ENCODE measurements at places on chromosomes 13 and 19. TPM values are rescaled to one million over a fixed set of nuclear protein-coding genes. Genes with fewer than 3 reads are reported as not detected.

Gene APC2
- 0.08 TPM for total RNA-seq

Gene DPF1
- 0.51 TPM for total RNA-seq

Gene TMC4
- total RNA-seq = 4.3 TPM

DNA sequence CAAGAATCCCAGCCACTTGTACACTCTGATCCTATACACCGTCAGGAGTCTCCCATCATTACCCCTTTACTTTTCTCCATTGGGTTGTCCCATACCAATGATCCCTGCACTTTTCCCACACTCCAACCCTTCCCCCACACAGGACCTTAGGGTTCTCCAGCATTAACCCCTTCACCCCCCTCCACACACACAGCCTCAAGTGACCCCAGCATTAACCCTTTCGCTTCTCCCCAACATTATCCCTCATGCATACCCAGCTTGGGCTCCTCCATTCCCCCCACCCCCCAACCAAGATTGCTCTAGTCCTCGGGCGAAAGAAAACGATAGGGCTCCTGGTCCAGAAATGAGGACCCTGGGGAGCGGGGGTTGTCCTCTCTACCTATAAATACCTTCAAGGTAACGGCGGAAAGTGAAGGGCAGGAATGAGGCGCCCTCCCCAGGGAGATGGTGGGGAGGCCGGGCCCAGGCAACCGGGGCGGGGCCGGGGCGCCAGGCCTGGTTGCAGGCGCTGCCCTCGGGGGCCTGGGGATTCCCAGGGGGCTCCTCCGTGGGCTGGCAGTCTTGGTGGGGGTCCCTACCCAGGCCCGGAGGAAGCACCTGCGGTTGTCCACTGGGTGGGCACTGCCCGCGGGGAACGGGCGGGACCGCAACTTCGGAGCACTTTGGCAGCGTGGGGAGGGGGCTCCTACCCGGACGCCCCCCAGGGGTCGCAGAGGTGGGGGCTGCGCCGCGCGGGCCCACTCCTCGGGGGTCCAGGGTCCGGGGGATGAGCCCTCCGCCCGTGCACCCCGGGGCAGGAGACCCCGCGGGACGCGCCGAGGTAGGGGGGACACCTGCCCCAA is 757 bp downstream of the WIZ start:
- no peak for DNase-seq

GRCh38 chr13:34108410-34108809 is 290.5 kb downstream of the RFC3 start:
- no peak for DNase-seq

Measured in cardiac septum (tissue), 1 donor.